ENCODE measurements at places on chromosomes 5 and 9.

GRCh38 chr5:138528208-138528607 lies 14.8 kb downstream of the ETF1 start:
- no peak for DNase-seq

- no peak for DNase-seq
Measured at GRCh38 chr5:148033134-148033533, 30.6 kb upstream of the SPINK5 start.

GRCh38 chr9:21903380-21903965 lies 90.7 kb downstream of the CDKN2A start:
- DNase-seq, result no peak

DNA sequence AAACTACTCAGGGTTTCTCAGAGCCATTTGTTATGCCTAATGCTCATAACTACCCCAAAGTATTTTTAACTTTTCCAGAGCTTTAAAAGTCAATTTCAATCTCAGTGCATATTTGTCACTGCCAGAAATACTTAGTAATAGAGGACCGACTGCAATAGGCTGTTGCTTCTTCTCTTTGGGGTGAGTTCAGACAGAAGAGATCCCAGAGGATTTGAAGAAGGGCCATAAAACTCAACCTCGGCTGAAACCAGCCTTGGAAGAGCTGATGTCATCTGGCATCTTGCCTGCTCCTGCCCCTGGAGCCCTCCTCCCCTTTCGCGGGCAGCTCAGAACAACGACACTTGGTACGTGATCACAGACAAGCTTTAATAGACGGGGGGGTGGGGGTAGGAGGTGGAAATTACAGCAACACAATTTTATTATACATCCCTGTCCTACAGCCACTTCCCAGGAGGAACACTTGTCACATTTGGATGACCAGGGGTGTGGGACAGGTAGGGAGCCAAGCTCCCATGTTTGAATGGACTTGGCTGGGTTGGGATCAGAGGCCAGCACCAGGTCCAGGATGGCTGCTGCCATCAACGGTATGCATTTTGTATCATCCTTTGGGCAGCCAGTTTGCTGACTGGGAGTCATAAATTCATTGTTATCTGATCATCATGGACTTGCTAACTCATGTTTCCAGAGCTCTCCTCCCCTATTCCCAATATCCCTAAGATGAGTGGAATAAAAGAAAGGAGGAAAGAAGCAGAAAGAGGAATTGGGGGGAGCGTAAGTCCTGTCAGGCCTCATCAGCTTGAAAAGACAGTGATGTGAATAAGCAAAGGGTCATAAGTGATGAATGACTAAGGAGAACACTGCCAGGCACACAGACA lies 186.6 kb upstream of the PANK3 start:
- DNase-seq, result no peak

- no peak for DNase-seq
Measured at GRCh38 chr9:79880626-79881025, 308.9 kb downstream of the TLE4 start.

GRCh38 chr5:147391781-147392180 lies 118.1 kb downstream of the DPYSL3 start:
- no peak for DNase-seq

DNA sequence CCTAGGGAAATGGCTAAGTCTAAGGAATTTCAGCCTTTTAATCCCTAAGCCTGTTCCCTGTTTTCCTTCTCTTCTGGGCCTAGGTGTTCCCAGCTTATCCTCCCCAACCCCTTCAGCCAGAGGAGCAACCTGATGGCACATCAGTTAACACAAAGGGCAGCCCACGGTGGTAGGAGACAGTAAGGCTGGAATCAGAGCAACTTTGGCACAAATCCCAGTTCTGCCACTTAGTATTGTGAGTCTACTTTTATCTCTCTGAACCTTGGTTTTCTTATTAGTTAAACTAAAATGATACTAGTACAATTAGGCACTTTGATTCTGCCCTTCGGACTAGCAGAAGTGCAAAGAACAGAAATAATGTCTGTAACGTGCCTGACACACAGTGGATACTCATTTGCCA lies 246.8 kb downstream of the SAXO1 start:
- DNase-seq, result no peak

GRCh38 chr5:95848701-95849100 lies 26.2 kb upstream of the GLRX start:
- DNase-seq, result no peak

DNA sequence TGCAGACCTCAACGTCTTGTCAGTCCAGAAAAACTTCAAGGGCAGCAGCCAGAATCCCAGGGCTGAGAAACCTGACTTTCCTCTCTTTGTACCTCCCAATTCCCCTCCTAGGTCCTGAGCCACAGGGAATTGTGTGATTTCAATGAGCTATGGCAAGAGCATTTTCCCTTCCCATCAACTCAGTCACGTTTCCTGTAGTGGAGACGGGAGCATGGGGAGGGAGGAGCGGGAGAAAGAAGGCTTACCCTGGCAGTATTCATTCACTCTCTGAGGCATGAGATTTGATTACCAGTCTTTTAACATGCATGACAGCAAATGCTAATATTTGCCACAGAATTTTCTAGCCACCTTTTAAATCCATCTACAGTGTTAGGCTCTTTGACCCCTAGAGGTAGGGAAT lies 109.4 kb upstream of the TBCA start:
- DNase-seq, result no peak
